Effector memory CD8-positive, alpha-beta T cell (primary cell): ENCODE measurements at places on chromosomes 5 and 9.

DNA sequence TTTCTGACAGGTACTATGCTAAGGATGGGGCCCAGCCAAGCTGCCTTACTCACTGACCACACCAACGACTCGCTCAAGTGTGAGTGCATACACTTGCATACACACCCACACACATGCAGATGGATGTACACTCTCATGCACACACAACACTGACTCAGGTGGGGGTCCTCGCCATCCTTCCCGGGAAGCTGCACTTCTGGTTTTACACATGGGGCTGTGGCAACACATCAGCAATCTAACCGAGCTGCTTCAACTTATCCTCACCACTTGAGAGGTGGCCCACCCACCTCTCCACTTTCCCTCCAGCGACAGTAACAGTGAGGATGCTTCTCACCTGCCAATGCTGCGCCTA, 67.2 kb upstream of the SLC25A51 start:
- DNase-seq, result no peak

DNA sequence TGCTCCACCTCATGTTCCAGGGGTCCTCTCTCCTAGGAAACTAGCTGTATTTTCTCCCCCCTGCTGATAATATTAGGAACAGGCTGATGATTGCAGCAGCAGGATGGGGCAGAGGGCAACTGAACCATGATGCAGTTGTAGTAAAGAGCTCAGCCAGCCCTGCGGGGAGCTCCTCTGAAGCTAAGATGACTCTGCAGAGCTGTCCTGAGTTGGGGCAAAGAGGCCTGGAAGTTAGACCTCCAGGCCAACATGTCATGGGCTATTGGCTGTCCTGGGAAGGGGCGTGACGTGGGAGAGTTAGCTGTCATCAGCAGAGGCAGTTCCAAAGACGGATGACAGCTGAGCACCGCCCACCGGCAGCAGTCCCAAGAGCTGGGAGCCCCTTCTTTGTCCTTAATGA, 6.6 kb upstream of the FBP1 start:
- no peak for DNase-seq

- no peak for DNase-seq
These were observed 541.0 kb downstream of the DTWD2 start for GRCh38 chr5:118447350-118447749.

DNA sequence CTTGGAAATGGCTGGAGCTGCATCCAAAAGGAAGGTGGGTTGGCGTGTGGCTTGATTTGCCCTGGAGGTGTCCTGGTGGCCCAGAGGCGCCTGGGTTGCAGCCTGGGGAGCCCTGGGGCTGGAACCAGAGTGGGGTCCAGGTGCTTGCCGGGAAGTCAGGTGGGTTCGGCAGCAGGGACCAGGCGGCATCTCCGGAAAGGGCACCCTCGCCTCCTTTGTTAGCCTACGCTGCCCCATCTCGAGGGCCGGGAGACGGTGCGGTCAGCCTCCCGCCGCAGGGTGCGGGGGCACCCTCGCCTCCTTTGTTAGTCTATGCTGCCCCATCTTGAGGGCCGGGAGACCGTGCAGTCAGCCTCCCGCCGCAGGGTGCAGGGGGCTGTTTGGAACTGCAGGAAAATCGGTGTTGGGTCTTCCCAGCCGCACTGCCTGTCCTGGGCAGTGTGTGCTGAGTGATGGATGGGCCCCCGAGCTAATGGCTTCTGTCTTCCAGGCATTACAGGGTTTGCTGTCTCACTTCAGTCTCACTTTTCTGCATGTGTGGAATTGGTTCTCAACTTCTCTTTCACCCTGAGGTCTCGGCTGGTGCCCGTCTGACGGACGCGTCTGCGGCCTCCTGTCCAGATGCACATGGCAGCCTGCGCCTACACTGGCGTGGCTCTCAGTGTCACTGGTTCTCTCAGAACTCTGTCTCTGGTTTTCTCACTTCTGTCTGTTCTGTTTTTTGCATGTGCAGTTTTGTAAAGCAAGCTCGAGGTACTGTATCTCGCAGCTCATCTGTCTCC, 139.0 kb downstream of the CACNA1B start:
- no peak for DNase-seq

DNA sequence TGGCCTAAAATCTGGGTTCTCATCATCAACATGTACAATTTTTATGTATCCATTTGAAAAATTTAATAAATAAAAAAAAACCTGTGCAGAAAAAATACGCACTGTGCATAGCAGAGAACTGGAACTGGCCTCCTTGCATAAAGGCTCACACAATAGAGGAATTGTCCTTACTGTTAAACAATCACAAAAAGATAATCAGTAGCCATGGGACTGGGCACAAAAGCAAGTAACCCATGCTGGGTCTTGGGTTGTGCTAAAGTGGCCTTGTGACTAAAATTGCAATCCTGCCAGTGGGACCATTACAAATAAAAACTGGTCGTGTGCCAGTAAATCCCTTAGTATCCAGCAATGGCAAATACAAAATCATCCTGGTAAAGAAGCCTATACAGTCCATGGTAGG, 1646.6 kb downstream of the MAT2B start:
- no peak for DNase-seq

DNA sequence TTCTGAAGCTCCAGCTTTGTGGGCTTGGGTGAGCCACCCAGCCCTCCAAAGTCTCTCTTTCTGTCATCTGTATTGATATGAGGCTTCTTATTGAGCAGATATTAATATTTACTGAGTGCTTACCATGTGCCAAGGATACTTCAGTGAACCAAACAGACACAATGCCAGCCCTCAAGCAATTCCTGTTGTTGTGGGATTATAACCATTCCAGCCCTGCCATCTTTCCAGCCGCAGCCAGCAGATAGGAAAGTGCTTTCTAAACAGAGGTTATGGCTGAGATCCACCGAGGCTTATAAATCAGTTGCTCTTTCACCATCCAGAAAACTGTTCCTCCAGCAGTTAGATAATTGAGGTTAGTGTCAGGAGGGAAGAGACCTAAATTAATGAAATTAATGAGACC, 137.7 kb upstream of the ALDH1B1 start:
- DNase-seq, result no peak

GRCh38 chr5:15260356-15261268, 239.4 kb upstream of the FBXL7 start:
- no peak for DNase-seq

DNA sequence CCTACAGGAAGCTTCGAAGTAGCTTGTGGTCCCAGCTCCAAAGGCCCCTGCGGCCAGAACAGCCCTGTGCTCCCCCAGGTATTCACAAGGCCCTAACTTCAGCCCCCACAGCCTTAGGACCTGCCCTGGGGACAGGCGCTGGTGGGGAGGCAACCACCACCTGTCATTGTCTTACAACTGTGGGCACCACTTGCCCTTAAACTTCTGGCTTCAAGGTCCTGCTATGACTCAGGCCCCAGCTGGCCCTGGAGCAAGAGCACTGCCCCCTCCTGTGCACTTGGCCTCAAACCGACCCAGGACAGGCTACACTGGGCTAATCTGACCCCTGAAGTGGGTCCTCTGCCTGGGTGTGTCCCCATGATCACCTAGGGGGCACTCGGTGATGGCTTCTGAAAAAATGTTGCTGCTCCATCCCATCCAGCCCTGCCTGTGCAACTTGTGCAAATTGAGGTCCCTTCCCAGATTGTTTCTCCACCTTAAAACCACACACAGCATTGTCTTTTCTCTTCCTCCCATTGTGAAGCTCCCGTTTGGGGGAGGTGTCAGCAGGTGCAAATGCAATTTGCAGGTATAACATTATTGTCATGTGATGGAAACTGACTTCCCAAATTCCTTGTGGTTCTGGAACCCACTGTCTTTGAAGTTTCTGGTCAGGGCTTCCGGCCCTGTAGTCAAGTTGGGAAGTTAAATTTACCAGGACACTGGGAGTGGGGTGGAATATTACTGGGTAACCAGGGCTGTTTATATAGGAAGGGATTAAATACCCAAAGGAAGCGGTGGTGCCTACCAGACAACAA, 1.1 kb upstream of the PROB1 start:
- DNase-seq, result no peak

DNA sequence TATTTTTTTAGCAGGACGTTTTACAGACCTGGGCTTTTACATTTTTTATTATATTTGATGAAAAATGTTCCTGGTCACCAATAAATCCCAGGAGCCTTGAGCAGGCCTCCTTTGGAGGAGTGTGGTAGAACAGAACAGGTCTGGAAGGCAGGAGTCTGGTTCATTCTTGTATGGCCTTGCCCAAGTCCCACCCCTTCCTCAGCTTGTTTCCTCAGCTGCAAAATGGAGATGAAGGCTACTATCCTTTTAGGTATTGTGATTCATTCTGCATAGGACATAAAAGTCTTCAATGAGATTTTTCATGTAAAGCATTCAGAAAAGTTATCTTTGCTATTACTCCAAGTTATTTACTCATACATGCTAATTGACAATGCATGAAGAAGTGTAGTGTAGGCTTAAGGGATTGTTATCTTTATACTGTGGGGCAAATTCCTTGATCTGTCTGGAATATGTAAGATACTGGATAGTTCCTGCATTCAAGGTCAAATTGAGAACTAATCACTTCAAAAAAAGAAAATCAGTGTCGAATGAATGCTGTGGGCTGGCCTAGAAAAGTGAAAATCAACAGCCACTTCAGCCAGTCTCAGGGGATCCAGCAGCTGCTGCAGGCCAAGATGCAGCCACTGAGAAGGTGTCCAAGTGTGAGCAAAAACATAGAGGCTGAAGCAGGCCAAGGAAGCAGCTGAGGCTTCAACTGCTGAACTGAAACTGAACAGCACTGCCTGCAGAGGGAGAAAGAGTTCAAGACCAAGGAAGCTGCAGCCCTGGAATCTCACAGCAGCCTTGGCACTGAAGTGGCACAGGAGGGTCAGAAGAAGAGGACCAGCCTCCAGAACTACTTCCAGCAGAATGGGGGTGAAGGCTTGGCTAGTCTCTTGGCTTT, 15.5 kb upstream of the SLC36A3 start:
- no peak for DNase-seq

DNA sequence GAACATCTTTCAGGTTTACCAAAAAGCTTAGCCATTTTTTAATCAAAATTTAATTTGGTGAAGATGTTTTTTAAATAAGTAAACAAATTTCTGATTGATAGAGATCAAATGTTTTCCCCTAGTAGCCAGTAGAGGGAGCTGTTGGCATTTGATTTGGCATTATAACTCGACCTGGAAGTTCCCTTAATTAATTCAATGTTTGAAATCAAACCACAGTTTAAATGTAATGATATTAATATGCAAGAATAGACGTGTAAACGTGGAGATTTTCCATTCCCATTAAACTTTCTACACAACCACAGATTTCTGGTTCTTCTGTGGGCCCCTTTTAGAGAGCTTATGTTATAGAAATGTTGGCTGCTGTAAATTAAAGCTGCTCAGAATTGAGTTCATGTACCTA, 148.1 kb upstream of the MPDZ start:
- DNase-seq, result no peak

- DNase-seq, result peak; percentile 19
These were observed 694 bp downstream of the RMI1 start for GRCh38 chr9:83981126-83981871.

DNA sequence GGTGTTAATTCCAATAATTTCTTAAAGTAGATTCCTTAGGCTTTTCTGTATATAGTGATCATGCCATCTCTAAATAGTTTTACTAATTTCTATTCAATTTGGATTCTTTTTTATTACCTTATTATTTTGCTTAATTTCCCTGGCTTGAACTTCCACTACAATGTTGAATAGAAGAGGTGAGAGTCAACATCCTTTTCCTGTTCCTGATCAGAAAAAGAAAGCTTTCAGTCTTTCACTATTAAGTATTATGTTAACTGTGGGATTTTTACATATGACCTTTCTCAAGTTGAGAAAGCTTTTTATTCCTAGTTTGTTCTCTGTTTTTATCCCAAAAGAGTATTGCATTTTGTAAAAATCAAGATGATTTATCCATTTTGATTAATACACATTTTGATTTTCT, 574.5 kb upstream of the TLE4 start:
- no peak for DNase-seq

DNA sequence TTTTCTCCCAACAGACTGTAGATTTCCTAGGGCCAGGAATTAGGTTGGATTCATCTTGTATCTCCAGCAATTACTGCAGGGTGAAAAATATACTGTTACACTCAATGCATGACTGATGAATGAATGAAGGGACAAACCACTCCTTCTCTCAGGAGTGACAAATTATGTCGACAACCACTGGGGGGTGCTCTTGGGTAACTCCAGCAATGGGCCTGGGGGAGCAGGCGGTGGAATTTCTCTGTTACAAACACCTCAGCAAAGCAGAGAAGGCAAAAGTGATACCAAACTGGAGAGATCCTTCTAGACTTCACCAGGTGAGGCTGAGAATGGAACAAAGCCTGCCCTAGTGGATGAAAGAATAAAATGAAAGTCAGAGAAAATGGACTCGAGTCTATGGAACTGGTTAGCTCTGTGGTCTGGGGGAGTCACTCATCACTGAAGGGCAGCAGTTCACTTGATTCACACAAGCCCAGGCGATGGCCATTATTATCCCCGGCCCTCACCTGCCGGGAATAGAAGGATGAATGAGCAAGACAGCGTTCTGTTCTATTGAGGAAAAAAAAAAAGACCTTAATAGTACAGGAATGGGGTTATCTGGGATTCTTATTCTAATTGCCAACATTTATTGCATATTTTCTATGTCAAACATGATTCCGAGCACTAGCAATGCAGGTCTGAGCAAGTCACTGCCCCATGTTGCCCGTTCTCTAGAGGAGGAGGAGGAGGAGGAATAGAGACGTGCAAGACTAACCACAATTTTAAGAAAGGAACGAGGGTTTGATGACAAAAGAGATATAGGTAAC, 341.1 kb downstream of the ASTN2 start:
- no peak for DNase-seq

DNA sequence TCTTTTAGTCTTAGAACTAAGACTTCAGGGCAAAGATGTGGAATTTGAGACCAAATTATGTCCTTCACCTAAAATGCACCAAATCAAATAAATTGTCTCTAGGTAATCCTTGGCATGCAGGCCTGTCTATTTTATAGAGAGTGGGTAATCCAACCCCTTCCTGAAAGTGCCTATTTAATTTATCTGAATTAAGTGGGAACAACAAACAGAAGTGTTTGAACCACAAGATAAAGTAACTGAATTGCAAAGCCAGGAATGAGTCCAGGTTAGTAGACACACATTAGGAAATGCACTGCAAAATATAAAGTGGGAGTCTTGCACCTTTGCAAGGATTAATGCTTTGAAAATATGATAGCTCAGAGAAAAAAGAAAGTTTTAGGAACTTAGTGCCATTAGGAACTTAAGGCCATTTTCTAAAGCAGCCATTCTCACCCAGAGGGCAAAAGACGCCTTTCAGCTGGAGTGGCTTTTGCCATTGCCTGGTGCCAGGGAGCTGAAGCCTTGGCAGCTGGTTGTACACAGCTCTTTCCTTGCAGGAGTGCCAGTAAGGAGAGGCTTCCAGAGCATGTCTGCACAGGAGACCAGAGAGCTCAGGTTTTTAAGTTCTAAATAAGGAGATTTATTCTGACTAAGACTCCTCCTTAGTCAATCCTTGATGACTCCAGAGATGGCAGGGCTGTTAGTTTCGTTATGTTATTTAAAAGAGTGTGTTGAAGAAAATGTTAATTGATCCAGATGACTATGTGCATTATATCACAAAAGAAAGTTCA, 151.7 kb upstream of the ELL2 start:
- DNase-seq, result no peak

- DNase-seq, result peak; percentile 16
These were observed 221.2 kb upstream of the ANKRD55 start for GRCh38 chr5:56454219-56454862.
